8988T (cell line): ENCODE measurements at places on chromosomes 3 and 15.

GRCh38 chr3:57206423-57206822 lies 6.6 kb upstream of the HESX1 start:
- no peak for DNase-seq

DNA sequence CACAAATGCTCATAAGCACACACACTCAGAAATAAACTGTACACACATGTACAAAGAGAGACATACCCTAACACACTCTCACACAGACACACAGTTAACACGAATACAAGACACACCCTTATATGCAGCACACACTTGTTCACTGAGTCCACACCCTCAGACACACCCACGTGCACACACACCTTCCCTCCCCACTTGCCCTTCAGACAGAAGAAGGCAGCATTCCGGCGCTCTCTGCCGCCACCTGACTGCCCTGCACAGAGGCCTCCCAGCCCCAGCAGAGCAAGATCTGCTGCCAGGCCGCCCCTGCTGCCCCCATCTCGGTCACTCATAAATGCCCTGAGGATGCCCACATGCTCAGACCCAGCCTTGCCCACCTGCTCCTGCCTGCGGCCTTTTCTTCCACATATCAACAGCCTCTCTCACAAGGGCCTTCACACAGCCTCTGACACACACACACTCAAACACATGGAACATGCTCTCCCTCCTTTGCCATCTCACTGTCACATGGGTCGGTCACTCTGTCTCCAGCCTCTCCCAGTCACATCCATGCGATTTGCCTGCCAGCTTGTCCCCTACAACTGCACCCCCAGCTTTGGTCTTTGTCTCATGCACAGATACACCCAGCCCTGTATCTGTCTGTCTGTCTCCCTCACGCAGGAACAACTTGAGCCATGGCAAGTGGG lies 71.1 kb downstream of the EPHB3 start:
- DNase-seq, result no peak

GRCh38 chr15:80289528-80290495 lies 37.8 kb upstream of the CTXND1 start:
- no peak for DNase-seq

- DNase-seq, result no peak
These were observed 17.0 kb upstream of the DNAJC19 start for GRCh38 chr3:181006541-181006940.

DNA sequence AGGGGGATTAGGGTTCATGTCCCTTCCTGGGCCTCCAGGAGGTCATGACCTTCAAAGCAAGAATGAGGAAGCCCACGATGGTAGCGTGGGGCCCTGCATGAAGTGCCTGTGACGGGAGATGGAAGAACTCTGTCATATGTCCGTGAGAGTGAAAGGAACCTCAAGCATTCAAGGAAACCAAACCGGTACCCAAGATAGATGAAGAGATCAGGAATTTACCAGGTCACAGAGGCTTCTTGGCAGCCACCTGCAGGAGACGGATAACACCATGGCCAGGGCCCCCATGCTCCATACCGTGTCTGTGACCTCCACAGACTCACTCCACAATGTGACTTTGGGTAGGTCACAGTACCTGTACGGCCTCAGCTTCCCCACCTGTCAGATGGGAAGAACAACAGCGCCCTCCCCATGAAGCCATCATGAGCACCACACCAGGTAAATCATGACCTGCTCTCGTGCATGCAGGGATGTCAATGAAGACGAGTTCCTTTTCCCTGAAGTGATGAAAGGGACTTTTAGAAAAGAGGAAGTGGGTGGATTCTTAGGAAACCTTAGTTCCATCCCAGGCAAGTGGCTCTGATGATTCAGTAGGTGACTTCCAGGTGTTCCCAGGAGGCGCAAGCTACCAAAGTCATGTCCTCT lies 23.3 kb upstream of the CYP11A1 start:
- no peak for DNase-seq

DNA sequence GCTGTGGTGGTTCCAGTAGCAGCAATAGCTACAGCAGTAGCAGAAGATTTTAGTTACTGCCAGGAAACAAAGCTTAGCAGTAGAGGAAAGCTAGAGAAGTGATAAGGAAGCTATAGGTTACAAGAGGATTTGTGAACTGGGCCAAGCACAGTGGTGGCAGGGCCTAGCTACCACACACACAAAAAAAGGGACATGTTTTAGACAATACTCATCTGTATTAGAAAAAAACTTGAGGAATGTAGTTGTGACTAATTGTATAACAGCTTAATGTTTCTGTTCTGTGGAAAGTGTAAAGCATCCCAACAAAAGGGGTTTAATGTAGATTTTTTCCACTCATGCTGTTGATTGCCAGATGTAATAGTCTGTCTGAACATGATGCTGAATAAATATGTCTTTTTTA lies 29.9 kb upstream of the PFN2 start:
- no peak for DNase-seq

DNA sequence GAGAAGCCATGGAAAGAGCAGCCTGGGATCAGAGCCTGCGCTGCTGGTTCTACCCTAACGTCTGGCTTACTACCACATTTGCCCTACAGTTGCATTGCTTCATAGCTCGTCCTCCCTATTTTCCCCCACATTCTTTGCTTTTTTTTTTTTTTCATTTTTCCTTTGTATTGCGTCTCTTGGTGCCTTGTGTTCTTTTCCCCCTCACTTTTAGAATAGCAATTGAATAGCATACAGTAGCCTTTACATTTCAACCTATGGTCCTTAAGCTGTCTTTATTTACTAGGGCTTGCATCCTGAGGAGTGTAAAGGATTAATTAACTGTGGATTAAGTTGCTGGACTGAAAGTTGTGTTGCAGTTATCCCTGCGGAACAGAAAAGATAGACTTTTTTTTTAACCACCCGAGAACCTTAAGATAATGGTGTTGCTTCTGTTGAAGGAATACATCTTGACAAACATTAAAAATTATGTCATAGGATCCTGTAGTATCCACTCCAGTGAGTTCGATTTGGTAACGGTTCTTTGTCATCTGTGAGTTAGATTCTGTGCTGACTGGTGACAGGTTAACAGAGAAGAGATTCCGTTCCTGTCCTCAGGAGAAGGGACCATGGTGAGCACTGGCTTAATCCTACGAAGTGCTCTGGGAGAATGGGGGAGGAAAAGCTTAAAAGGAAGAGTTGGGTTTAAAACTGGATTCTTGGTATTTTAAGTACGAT lies 417.4 kb upstream of the NAALADL2 start:
- DNase-seq, result no peak

GRCh38 chr3:127738192-127738840 lies 65.6 kb downstream of the ABTB1 start:
- no peak for DNase-seq

DNA sequence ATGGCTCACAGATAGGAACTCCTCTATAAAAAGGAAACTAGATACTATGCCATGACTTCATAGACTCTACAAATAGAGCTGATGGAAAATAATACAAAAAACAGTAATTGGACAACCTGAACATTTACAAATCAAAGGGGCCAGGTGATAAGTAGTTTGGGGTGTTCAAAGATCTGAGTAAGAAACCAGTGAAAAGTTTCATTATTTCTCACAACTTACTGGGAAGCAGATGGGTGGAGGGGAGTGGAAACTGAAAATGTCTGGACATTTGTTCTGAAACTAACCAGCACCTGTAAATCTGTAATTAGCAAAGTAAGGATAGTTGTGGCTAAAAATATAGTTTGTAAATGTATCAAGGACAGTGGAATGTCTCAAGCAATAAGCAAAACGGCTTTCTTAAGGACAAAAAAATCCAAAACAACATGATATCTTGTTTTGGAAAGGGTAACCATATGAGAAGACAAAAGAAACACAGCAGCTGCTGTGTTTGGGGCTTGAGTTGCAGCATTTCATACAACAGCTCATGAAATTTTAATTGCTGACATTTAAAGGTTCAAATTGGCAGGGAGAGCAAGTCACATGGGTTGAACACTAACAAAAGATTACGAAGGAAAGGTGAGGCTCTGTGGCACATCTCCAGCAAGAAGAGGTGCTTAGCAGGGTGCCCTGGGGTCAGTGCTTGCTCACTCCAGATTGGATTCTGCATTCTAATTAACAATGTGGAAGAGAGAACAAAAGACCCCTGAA lies 26.8 kb upstream of the THBS1 start:
- no peak for DNase-seq

- no peak for DNase-seq
These were observed 2.7 kb downstream of the CHRNA3 start for GRCh38 chr15:78618064-78618463.

DNA sequence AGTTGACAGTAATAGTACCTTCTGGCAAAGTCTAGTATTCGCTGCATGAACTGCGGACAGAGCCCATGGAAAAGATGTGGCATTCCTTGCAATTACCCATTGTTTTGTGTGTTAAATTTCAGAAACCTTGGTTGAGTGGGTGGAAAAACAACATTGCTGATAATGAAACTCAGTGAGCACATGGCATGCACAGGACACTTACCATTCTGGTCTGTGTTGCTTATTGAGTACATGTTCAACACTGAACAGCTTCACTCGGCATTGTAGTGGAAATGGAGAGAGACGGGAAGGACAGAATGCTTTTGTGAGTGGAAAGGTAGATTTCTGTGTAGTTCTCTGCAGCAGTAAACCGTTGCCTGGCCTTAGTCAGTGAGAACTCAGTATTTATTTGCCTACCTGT lies 165.3 kb downstream of the FNDC3B start:
- no peak for DNase-seq

- no peak for DNase-seq
These were observed 55.8 kb downstream of the GTF2E1 start for GRCh38 chr3:120798346-120798745.

DNA sequence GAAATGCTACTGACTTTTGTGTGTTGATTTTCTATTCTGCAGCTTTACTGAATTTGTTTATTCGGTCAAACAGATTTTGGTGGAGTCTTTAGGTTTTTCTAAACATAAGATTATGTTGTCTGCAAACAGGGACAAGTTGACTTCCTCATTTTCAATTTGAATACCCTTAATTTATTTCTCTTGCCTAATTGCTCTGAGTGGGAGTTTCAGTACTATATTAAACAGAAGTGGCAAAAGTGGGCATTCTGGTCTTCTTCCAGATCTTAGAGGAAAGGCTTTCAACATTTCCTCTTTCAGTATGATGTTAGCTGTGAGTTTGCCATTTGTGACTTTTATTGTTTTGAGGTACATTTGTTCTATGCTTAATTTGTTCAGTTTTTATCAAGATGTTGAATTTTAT lies 268.5 kb downstream of the WNT5A start:
- no peak for DNase-seq

- DNase-seq, result no peak
These were observed 22.3 kb upstream of the C2CD4B start for GRCh38 chr15:62187425-62187824.

DNA sequence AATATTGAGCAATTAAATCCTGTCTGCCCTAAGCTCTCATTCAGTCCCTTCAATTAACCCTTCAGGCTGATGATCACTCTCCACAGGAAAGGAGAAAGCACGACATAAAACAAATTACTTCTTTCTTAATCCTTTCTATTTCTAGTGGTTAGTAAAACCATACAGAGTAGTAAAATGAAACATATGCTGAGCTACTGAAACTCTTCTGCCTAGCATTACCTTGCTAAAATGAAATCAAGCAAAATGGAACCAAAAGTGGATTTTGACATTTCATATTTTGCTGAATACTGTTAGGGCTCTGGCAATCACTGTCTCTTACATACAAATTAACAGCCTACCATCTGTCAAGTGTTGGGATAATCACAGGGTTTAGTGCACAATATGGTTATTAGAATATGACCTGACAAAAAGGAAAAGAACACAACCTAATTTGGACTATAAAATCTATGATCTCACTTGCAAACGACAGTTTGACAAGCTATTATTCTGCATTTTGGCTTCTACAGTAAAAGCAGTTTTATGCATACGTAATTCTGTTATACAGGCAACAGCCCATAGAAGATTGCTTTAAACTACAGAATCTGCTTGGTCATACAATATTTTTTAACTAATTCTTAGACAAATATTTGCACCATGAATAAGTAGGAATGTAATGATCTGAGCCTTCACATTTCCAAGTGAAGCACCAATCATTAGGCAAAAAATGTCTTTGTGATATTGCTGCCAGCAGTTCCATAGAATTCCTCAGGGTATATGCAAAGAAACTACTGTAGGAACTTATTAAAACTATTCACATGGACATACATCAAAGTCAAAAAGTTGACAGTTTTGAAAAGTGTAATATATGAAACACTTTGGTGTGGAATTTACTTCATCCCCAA lies 105.0 kb downstream of the FHIT start:
- no peak for DNase-seq

DNA sequence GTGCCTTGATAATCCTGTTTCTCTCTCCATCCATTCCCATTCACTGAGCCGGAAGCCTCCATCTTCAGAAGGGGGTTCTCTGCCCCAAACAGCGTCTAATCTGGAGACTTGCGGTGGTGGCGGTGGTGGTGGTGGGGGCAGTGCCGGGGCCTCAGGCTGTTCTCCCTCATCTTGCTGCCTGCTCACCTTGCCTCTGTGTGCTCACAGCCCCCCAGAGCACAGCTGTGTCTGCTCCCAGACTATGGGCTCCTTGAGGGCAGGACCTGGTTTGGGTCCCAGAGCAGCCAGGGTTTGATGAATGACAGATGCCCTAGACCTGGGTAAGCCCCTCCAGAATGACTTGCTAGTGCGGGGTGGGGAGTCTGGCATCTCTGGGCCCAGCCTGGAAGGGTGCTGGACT lies 430 bp upstream of the PSTPIP1 start:
- no peak for DNase-seq

DNA sequence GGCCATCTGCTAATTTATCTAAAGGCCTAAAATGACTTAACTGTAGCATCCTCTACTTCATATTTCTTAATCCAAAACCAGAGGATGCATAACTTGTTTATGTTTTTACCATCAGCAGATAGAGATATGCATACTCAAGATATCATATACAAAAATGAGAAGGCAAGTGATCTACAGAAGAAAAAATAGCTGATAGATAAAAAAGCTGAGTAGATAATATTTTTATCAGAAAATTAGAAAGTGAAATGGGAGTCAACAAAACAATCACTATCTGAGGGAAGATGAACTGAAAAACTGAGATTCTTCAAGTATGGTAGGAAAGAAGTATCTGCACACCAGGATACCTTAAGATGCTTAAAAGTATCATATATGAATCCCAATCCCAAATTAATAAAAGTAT lies 25.4 kb downstream of the DYNC1LI1 start:
- no peak for DNase-seq

- no peak for DNase-seq
These were observed 62.0 kb downstream of the MINDY4B start for GRCh38 chr3:150843241-150843640.

DNA sequence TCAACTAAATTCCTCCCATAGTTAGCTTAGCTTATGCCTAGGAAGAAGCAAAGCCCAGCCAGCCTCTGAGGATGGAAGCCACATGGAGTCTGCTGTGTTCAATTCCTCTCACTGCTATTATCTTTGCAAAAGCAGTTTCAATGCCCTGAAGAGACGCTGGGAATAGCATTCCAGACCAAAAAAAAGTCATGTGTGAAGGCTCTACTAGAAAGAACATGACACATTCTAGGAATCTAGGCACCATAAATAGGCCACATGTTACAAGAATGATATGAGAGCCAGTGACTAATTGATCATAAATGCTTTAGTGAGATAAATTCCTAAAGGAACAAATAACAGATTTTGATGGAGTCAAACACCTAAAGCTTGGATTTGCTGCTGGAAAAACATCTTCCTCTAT lies 800.8 kb downstream of the TUSC7 start:
- DNase-seq, result no peak
